NCI-H526 (cell line): ENCODE measurements at places on chromosomes 1 and 21.

GRCh38 chr1:157894613-157895165 is 53.1 kb upstream of the CD5L start:
- no peak for DNase-seq

- no peak for DNase-seq
Observed at GRCh38 chr1:232111611-232112010, 485.0 kb downstream of the DISC1 start.

- no peak for DNase-seq
Observed at GRCh38 chr1:199447906-199448305, 579.6 kb upstream of the NR5A2 start.

DNA sequence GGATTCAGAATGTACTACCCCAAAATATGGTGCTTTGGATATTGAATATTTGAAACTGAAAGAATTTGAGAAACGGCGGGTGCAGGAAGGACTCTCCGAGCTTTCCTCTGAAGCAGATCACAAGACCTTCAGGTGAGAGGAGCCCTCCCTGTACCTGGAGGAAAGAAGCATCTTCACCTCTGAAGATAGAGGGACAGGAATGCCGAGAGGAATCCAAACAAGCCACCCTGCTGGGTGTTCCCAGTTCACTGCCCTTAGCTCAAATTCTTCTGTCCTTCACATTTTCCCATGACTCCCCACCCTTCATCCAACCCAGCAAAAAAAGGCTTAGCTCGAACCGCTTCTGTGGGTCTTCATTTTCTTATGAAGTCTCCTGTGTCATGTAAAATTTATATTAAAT is 18.2 kb upstream of the PADI2 start:
- DNase-seq = no peak

DNA sequence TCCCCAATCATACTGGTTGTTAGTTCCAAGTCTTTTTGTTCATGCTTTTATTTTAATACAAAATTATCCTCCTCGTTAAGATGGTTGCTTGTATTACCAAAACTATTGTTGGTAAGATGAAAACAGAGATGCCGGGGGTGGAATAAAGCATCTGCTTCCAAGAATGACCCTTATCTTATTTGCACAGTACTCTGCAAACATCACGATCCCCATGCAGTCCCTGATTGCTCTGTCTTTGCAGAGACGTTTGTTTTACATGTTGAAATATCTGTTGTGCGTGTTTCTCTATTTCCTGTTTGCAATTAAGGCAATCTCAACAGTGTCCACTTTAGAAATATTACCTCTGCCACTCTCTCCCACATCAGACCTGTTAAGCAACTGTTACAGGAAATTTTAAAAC is 141.3 kb upstream of the NCAM2 start:
- no peak for DNase-seq

GRCh38 chr1:246110343-246111219 is 396.5 kb downstream of the SMYD3 start:
- no peak for DNase-seq

- no peak for DNase-seq
Observed at GRCh38 chr1:111369645-111370044, 57.9 kb downstream of the OVGP1 start.

DNA sequence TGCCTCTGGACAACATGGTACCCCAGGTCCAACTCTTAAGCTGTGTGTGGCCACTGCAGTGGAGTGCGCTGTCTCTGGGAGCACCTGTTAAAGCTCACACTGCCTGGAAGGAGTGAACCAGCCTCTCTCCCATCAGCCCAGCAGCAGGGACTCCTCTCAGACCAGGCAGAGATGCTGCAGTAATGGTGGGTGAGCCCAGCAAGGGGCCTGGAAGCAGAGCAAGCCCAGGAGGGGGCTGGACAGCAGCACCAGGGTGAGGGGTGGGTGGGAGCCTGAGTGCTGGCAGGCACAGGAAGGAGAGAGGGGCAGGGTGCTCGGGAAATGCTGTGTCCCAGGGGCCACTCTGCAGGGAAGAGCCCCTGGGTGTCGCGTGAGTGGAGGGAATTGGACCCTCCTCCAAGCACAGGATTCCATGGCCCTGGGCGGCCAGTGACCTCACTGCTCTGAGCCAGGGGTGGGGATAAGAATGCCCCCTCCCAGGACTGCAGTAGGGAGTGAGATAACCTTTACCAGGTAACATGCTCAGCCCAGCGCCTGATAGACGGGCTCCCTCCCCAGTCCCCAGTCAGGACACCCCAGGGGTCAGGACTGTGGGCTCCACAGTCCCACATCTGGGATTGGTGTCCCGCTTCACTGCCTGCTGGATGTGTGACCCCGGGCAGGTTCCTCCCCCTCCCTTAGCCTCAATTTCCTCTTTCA is 313.1 kb downstream of the MATN1 start:
- DNase-seq = no peak

DNA sequence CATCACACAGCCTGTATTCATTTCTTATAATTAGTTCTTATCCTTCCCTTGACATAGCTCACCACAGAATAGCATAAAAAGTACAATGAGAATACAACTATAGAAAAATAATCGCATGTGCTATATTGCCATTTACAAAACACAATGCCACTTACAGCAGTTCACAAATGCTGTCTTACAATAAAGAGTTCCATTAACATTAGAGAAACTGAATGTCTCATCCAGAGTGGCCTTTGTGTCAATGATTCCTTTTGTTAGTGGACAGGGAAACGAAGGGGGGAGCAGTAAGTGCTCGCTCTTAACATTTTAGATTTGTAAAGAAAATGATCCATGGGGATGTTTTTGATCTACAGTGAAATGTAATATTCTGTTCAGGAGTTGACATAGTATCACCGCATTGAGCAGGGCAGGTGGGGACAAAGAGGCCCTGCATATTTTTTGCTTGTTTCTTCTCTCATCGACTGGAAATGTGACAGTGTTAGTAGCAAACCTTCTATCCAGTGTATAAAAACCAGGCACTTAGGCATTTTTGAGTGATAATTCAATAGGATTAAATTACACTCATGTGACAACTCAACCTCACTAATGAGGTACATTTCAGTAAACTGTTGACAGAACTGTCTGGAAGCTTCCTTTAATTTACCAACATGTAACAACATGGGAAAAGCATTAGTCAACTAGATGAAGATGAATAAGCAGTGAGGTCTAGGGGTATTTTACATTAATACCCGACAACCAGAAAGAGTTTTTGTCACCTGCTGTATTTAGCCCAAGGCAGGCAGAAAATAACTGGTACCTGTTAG is 35.6 kb upstream of the RRP15 start:
- DNase-seq = no peak

DNA sequence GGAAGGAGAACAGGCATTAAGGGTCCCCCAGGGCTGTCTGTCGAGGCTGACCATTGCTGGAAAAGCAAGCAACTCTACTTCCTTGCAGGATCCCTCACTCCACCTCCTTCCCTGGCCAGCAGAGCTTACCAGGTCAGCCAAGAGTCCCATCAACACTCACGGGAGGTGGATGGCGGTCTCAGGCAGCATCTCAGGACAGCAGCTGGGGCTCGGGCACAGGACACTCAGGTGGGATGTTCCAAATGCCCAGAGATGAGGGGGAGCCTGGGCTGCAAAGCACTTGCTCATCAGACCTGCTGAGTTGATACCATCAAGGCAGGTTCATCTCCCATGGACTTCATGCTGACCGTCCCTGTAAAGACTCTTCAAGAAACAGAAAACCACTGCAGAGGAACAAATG is 559.8 kb downstream of the NPHP4 start:
- DNase-seq = no peak

DNA sequence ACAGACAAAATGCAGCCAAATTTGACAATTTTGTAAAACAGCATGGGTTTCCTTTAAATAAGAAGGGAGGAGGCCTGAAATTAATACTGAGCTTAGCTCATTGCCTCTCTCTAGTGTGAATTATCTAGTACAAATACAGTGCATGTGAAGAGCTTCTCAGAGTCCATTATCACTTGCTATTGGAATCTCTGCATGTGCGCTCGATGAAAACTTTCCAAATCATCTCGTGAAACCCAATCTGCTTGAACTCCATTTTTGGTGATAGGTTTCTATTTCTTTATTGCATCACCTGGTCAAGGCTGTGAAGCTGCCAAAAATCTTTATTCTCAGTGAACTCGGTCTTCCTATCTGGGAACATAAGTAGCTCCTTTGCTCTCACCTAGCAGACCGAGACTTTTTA is 49.5 kb upstream of the LYPLAL1 start:
- no peak for DNase-seq

DNA sequence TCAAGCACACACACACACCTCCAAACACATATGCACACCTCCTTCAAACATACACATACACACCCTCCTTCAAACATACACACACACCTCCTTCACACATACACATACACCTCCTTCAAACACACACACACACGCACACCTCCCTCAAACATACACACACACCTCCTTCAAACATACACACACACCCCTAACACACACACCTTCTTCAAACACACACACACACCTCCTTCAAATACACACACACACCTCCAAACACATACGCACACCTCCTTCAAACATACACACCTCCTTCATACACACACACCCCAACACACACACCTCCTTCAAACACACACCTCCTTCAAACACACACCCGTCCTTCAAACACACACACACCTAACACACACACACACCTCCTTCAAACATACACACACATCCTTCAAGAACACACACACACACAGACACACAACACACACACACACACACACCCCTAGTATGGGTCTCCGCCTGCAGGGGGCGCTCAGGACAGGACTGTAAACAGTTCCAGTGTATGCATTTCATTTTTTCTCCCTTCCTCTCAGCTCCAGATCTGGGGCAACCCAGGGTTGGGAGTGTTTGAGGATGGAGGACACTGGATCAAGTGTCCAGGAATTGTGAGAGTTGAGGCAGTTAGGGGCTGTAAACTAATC is 12.1 kb downstream of the LGR6 start:
- no peak for DNase-seq

- peak; percentile 96 for DNase-seq
Observed at GRCh38 chr1:173122958-173123852, 72.5 kb upstream of the TNFSF18 start.

DNA sequence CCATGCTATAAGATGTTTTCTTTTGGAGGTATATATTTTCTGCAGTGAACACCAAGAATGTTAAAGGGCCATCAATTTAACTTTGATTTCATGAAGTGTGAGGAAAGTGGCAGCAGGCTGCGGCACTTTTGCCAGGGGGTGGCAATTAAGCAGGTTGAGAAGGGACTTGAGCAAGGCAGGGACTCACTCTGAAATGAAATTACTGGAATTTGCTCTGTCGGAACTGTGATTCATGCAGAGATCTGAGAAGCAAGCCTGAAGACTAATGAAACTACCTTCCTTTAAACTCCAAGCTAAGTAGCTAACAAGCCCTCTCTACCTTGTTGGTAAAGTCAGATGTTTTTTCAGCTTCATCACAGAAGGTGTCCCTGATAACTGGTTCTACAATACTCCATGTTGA is 441.6 kb downstream of the SIPA1L2 start:
- no peak for DNase-seq

DNA sequence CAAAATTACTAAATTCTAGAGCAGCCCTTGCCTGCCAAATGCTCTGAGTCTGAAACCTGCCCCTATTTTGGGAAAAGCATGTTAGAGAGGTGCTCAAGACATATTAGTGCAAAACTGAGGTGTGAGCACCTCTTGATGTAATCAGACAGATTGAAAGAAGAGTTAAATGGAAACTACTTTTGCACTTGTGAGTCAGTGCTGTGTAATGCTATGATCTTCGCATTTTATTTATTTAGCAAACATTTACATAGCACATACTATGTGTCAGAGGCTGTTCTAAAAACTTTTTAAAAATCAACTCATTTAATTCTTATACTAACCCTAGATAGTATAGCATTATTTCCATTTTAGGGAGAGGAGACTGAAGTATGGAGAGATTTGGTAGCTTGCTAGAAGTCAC is 138.1 kb downstream of the ELAVL4 start:
- no peak for DNase-seq

GRCh38 chr1:228343191-228343661 is 63.4 kb downstream of the TRIM11 start:
- no peak for DNase-seq

DNA sequence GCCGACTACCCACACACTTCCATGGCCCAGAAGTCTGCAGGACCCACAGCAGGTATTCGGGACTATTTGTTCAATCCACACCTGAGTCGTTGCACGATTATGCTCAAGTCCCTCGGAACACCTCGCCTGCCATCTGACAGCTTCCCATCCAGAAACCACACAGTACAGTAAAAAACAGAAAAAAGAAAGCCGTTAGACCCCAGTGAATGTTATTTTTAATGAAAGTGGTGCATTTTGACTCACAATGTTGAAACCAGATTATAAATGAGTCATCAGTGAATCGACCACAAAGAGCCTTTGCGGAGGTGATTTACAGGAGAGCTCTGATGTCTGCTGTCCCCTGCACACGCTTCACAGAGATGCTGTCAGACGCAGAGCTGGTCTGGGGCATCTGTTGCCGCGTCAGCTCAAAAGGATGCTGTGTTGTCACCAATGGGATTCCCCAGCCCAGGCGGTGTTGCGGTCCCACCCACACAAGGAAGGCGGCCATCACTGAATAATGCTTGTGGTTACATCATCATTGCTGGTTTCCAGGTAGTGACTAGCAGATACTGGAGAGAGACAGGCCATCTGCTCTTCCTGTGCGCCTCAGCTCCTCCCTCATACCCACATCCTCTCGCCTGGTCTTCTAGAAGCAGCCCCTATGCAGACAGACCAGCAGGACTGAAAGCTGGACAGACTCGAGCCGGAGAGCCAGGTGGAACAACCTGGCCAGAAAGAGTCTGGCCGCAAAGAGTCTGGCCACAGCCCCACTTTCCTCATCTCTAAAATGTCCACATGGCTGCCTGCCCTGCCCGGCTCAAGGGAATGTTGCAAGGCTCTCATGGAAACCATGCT is 116.8 kb downstream of the TOMM20 start:
- DNase-seq = no peak

- no peak for DNase-seq
Observed at GRCh38 chr1:33182896-33183295, 1.1 kb upstream of the TRIM62 start.

- DNase-seq = peak; percentile 4
Observed at GRCh38 chr21:25573409-25574206, 33.7 kb downstream of the MRPL39 start.
